ENCODE measurements at places on chromosomes 7 and 10.

GRCh38 chr10:14770927-14771326 is 3.8 kb downstream of the FAM107B start:
- DNase-seq = no peak

DNA sequence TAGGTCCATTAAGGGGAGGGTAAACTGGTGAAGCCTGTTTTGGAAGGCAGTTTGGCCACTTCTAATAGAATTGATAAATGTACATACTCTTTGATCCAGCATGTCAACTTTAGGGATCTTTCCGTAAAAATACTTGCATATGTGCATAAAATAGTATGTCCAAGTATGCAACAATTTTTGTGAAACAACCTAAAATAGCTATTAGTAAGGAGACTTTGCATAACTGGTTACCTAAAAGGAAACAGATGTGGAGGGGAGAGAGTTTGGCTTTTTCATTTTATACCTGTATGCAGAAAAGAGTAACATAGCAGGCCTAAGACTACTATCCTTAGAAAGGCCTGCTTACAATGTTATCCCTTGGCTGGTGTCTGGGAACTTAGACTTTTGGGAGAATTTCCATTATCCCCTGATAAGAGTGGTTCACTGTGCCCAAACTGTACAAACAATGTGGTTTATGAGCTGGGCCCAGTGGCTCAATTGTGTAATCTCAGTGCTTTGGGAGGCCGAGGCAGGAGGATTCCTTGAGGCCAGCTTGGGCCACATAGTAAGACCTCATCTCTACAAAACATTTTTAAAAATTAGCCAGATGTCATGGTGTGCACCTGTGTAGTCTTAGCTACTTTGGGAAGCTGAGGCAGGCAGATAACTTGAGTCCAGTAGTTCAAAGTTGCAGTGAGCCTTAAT is 21.3 kb downstream of the PTPN12 start:
- DNase-seq = no peak

GRCh38 chr10:104403636-104404035 is 50.0 kb downstream of the CFAP58 start:
- DNase-seq = no peak

DNA sequence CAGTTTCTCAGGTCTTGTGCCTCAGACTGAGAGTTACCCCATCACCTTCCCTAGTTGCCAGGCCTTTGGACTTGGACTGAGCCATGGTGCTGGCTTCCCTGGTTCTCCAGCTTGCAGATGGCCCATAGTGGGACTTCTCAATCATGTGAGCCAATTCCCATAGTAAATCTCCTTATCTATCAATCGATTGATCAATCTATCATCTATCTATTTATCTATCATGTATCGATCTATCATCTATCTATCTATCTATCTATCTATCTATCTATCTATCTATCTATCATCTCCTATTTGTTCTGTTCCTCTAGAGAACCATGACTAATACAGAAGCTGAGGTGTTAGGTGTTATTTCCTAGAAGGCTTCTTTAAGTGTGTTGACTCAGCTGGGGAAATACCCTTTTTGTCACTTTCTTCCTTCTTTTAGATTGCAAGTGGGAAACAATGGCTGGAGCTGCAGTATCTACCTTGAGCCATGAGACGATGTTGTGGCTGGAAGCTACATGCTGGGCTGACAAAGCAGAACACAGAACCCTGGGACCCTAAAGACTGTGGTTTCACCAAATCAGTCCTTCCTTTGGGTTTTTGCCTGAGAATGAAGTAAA is 234.7 kb upstream of the GLI3 start:
- no peak for DNase-seq

DNA sequence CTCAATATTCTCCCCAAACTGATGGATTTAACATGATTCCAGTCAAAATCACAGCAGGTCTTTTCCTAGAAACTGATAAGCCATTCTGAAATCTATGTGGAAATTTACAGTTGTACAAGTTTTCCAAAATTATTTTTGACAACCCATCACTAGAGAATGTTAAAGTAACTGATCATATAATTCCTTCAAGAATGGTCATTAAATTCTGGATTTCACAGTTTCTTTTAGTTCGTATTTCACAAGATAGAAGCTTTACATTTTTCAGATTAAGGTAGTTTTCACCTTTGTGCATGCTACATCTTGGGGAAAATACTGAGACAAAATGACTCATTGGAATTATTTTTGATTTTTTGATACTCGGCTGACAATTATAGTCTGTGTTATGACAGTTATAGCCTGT is 174.3 kb downstream of the MGMT start:
- no peak for DNase-seq

- no peak for DNase-seq
Measured at GRCh38 chr10:100755821-100756220, 10.4 kb downstream of the PAX2 start.

GRCh38 chr10:112362833-112363232 is 11.1 kb upstream of the ACSL5 start:
- DNase-seq = no peak

GRCh38 chr10:124155781-124156435 is 62.5 kb upstream of the CHST15 start:
- DNase-seq = no peak

- no peak for DNase-seq
Measured at GRCh38 chr10:42985436-42986316, 91.2 kb upstream of the RET start.

- DNase-seq = no peak
Measured at GRCh38 chr10:54914049-54914448, 113.0 kb upstream of the PCDH15 start.

GRCh38 chr10:130255777-130256176 is 119.6 kb downstream of the GLRX3 start:
- DNase-seq = no peak

GRCh38 chr10:102413053-102413705 is 5.4 kb downstream of the PSD start:
- no peak for DNase-seq

DNA sequence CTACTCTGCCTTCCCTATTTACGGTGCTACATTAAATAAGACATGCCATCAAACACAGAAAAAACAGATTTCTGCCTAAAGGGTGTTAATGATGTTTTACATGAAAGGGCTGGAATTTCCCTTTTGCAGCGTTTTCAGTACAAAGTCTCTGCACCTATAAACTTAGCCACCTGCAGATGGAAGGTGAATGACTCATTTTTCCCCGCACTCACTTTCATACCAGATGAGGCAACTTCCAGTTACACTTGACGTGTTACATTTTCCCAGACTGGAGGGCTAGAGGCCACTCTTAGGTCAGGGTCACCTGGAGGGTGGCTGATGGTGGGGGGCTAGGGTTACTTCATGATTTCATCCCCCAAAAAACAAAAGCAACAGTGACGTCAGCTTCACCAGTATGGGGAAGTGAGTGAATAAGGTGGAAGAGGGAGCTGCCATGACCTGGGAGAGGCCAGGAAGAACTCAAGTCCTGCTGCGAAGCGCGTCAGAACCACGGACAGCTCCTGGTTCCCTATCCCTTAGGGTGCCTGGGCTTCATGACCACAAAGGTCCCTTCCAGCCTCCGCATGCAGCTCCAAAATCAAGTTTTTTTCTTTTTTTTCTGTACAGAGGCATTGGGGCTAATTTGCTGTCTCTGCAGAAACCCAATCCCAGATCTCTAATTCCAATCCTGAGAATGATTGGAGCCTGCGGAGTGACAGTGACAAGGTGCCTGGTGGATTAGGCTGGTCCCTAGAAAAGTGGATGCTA is 94.0 kb downstream of the ADARB2 start:
- DNase-seq = no peak

DNA sequence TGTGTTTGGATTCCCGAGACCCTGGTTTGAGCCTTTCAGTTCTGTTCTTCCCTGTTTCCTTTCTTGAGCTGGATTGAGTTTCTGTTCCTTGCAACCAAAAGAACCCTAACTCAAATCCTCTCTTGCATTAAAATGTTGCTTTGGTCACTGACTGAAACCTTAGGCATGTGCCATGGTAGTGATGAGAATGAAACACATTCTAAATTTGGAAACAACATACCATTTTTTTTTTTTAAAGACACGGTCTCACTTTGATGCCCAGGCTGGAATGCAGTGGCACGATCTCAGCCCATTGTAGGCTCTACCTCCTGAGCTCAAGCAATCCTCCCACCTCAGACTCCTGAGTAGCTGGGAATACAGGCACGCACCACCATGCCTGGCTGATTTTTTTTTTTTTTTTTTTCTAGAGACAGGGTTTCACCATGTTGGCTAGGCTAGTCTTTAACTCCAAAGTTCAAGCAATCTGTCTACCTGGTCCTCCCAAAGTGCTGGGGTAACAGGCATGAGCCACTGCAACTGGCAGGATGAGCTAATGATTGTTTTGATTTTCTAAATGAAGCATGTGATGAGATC is 8.4 kb downstream of the THAP5 start:
- no peak for DNase-seq

DNA sequence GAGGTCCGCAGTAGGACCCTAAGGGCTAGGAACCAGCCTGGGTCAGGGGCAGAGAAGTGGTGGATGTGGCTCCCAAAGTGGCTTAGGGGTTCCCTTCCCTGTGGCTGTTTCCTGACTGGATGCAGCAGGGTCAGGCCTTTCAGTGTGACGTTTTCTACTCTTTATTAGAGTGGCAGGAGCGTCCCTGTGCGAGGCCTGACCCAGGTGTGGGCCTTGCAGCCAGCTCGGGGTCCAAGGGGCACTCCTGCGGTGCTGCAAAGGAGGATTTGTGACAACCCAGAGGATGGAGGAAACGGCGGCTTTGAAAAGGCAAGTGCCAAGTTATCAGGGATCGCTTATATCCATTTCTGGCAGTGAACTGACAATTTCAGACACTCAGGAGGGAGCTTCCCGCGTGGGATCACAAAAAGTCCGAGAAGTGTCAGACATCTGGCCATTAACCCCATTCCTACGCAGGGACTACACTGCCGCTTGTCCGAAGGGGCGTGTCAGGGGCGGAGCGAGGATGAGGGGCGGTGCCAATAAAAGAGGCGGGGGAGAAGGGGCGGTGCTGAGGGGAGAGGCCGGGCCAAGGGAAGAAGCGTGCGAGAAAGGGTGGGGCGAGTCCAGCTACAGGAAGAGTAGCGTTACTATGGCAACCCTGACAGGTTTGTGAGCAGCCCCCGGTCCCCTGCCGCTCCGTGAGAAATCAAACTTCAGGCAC is 98.8 kb upstream of the ZNF722 start:
- peak; percentile 82 for DNase-seq
